ENCODE measurements at places on chromosomes 1 and 21. TPM values are rescaled to one million over a fixed set of nuclear protein-coding genes. Genes with fewer than 3 reads are reported as not detected.

SPRR2A gene
- total RNA-seq, result not detected

S100A14 gene
- not detected for total RNA-seq

GRCh38 chr1:240111558-240111957, 19.9 kb downstream of the FMN2 start:
- no peak for DNase-seq

DNA sequence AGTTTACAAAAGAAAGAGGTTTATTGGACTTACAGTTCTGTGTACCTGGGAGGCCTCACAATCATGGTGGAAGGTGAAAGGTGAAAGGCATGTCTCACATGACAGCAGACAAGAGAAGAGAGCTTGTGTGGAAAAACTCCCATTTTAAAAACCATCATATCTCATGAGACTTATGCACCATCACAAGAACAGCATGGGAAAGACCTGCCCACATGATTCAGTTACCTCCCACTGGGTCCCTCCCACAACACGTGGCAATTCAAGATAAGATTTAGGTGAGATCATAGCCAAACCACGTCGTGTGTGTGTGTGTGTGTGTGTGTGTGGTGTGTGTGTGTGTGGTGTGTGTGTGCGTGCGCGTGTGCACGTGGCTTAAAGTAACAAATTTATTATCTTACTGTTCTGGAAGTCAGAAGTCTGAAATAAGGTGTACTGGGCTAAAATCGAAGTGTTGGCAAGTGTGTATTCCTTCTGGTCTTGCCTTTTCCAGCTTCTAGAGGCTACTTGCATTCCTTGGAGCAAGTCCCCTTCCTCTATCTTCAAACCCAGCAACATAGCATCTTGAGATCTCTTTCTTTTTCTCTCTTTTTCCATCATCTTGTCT, 48.1 kb upstream of the MPC2 start:
- DNase-seq, result no peak

- no peak for DNase-seq
Observed at GRCh38 chr1:243933495-243933894, 83.5 kb upstream of the AKT3 start.

GRCh38 chr1:212630158-212630900, 21.8 kb downstream of the ATF3 start:
- no peak for DNase-seq

- no peak for DNase-seq
Observed at GRCh38 chr21:36388835-36389234, 3.6 kb downstream of the CHAF1B start.

- DNase-seq, result no peak
Observed at GRCh38 chr1:212975111-212975918, 25.0 kb downstream of the VASH2 start.

- no peak for DNase-seq
Observed at GRCh38 chr1:41819069-41819468, 99.7 kb downstream of the HIVEP3 start.

- no peak for DNase-seq
Observed at GRCh38 chr1:19456968-19457441, 28.3 kb downstream of the CAPZB start.

AGMAT gene
- total RNA-seq, result 1.1 TPM

DNA sequence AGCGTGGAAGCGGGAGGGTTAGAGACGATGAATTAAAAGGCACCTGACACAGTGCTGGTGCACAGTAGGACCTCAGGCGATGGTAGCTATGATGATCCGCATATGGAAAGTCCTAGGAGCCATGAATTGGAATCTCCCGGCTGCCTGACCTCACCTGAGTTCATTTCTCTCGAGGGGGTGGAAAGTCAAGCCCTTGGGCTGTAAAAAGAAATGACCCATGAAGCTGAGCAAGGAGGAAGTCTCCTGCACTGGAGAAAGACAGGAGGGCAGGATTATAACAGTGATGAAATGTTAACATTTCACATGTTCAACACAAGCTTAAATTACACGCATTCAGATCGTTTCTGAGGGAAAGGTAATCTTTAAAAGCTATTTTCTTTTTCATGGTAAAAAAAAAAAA, 481.2 kb downstream of the MATN1 start:
- DNase-seq, result no peak

DNA sequence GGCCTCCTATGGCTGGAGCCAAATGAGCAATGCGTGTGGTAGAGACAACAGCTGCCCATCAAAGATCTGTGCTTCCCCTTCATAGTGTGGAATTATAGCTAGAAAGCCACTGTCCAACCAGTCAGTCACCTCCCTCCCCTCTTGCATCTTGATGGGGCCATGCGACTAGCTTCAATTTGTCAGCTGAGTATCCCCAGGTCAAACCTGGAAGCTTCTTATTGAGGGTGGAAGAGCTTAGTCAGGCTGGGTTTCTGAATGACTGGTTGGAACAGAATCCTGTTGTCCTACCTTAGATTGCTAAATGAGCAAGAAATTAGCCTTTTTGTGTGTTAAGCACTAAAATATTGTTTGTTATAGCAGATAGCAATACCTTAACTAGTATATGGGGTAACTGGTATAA, 625.4 kb downstream of the PTPRC start:
- no peak for DNase-seq
